ENCODE measurements at places on chromosomes 13 and 19.
A peak's percentile ranks its signal among the peaks of the same experiment; 100 is the strongest.

DNA sequence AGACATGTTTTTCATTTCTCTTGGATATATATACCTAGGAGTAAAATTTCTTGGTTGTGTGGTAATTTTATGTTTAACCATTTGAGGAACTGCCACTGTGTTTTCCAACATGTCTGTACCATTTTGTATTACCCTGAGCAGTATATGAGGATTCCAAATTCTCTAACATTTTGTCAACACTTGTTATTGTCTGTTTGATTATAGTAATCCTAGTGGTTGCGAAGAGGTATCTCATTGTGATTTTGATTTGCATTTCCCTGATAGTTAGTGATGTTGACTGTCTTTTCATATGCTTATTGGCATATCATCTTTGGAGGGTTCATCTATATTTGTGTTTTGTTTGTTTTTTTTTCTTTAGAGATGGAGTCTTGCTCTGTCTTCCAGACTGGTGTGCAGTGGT lies 21.4 kb downstream of the GARRE1 start:
- no peak for ATAC-seq

- no peak for ATAC-seq
Measured at GRCh38 chr19:49818649-49819370, 721 bp downstream of the MED25 start.

- ATAC-seq = no peak
Measured at GRCh38 chr19:2337329-2337707, 8.8 kb downstream of the SPPL2B start.

- ATAC-seq = peak; percentile 100
Measured at GRCh38 chr19:21396893-21397572, at the start of gene ZNF493. Gene ZNF493 (plus strand): TSS chr19:21397133. CDS start chr19:21397238, 105 bp downstream.

DNA sequence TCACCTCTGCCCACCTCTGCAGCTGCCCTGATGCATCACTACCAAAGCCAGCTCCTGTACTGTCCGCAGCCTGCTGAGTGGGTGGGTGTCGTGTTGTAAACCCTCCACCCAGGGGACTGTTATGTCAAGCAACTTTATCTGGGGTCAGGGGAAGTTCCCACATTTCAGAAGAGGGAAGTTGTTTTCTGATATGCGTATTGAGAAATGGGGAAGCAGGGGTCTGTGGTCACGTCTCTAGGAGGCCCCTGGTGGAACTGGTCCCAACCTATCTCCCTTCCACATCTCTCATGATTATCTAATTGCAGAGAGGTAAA lies 31.2 kb downstream of the CLEC17A start:
- peak; percentile 33 for ATAC-seq

- no peak for ATAC-seq
Measured at GRCh38 chr13:106349080-106349931, 186.2 kb downstream of the EFNB2 start.

GRCh38 chr19:18671303-18672043 lies 12.0 kb upstream of the CRTC1 start:
- no peak for ATAC-seq

DNA sequence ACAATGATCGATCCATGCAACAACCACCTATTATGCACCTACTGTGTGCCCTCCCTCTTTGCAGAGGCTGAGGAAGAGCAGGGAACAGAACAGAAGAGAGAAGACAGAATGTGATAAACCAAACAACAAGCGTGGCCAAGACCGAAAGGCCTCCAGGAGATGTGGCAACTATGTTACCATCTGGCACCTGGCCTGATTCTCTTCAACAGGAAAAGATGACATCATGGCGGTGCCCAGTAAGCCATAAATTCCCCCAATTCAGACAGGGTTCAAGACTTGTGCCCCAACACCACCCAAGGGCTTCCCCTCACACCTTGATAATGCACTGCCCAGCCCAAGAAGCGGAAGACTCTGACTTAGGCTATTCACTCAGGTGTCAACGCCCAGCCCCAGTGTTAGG lies 44.3 kb downstream of the SLC7A1 start:
- no peak for ATAC-seq

DNA sequence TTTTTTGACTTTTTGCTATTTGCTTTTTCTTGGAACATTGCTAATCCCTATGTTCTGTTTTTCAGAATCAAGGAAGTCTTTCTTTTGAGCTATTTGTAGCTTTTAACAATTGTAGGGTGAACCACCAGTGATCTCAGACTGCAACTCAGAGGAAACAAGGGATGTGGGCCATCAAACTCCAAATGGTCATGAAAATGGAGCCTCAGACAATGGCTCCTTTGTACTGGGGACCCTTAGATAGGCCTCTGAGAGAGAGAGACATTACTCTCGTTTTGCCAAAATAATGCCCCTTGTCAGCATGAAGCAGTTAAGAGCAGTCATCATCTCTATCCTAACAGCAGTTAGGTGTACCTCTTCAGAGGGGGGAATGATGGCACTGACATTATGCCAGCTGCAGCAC lies 56.4 kb upstream of the GJB6 start:
- no peak for ATAC-seq

DNA sequence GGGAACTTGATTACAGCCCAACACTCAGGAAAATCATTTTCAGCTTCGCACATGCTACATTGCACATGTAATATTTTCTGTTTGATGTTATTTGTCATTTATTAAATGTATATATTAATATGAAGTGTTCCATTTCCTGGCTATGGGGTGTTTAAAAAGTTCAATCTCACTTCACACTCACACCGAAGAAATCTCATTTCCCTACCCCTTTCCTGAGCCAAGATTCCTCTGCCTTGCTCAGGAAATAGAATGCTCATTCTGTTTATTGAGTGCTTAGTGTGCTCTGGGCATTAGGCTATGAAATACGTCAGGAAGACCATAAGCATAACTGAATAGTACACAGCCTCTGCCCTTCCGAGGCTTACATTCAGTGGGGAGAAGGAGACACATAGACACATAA lies 331.9 kb upstream of the TSHZ3 start:
- ATAC-seq = no peak

DNA sequence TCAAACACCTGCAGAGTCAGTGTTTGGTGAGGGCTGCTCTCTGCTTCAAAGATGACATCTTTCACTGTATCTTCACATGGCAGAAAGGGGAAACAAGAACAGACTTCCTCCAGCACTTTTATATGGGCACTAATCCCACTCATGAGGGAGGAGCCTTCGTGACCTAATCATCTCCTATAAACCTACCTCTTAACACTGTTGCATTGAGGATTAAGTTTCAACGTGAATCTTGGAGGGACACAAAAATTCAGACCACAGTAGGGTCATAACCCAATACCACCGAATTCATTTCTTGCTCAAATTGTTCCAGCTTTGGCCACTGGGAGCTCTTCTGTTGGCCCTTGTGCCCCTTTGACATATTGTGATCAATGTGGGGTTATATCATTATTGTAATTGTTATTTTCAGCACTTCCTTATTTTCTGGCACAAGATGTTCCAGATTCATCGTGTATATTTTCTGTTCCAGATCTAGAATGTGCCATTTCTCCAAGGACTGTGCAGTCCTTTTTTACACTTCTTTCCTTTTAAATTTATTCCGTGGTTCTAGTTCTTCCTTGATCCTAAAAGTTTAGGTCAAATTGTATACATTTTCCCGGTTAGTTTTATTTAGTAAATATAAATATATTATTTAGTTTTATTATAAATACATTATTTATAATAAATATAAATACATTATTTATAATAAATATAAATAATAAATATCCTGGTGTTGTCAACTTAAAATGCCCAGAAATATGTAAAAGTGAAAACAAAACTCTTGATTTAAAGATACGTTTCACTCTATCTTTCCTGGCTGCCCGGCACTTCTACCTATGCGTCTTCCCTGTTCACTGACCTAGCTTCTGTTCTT lies 35.5 kb upstream of the IGFL4 start:
- ATAC-seq = no peak

- no peak for ATAC-seq
Measured at GRCh38 chr13:114235697-114236096, 1.0 kb downstream of the CDC16 start.

GRCh38 chr19:18817574-18817973 lies 14.2 kb upstream of the UPF1 start:
- no peak for ATAC-seq

GRCh38 chr19:4019578-4019977 lies 12.0 kb downstream of the PIAS4 start:
- no peak for ATAC-seq

- peak; percentile 73 for ATAC-seq
Measured at GRCh38 chr19:12331211-12331941, 2.1 kb downstream of the ZNF563 start.

DNA sequence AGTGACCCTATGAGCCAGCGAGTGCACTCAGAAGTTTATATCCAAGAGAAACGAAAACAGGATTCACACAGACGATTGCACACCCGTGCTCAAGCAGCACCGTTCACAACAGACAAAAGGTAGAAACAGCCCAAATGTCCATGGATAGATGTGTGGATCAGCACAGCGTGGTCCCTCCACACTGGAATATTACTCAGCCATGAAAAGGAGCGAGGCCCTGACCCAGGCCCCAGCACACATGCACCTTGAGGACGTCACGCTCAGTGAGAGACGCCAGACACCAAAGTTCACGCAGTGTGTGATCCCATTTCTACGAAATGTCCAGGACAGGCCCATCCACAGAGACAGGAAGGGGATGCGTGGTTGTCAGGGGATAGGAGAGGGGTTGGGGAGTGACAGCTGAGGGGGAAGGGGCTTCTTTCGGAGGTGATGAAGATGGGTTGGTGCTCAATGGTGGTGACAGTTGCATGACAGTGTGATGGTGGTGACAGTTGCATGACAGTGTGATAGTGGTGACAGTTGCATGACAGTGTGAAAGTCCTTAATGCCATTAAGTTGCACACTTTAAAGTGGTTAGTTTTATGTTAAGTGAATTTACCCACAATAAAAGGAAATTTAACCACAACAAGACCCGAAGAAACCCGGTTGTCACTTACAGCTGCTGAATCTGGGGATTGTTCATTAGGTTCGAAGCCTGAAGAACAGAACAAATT lies 18.9 kb upstream of the SLC39A3 start:
- ATAC-seq = peak; percentile 76

GRCh38 chr19:3975144-3975543 lies 4.2 kb upstream of the DAPK3 start:
- ATAC-seq = no peak

GRCh38 chr19:964761-965694 lies 19.1 kb upstream of the WDR18 start:
- no peak for ATAC-seq

DNA sequence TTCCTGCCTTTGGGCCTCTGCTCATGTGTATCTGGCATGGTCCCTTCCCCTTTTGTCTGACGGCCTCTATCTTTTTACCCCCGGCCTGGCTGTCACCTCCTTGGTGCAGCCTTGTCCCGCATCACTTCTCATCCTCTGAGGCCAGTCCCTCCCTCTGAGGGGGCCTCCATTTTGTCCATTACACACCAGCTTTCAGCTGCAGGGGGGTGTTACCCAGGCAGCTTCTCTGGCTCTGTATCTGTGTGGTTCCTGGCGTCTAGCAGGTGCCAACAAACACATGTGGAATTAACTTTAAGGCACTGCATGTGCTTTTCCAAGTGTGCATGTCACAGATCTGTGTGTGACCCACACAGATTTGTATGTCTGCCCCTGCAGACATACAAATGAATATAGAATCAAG lies 52.4 kb downstream of the LYL1 start:
- no peak for ATAC-seq

DNA sequence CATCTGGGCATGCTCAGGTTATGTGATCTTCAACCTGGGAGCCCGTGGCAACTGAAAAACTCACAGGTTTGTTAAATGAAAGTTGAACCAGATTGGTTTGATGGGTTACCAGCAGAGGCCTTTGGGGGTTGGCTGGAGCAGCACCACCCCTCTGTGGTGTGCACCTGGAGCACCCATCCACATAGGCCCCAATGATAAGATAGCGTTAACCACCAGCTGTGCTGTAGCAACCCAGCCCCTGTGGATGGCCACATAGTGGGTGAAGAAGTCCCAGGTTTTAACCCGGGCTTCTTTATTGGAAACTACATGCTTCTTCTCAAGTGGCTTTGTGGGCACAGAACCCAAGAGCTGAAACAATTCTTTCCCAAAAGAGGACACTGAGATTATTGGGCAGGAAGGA lies 22.6 kb upstream of the MTIF3 start:
- no peak for ATAC-seq

DNA sequence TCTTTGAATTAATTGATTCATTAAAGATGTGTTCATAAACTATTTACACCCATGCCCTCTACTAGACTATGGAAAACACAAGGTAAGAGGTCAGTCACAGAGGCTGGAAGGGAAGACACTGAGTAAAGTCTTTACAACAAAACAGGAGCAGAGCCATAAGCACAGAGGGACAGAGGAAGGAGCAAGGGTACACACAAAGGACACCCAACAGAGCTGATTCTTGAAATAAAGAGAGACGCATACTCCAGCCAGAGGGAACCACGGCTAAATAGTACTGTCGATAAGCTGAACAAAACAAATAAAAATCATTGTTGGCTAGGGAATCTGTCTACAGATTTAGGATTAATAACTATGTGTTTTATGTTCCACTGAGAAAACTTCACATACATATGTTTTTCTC lies 289.2 kb downstream of the EFNB2 start:
- ATAC-seq = no peak

DNA sequence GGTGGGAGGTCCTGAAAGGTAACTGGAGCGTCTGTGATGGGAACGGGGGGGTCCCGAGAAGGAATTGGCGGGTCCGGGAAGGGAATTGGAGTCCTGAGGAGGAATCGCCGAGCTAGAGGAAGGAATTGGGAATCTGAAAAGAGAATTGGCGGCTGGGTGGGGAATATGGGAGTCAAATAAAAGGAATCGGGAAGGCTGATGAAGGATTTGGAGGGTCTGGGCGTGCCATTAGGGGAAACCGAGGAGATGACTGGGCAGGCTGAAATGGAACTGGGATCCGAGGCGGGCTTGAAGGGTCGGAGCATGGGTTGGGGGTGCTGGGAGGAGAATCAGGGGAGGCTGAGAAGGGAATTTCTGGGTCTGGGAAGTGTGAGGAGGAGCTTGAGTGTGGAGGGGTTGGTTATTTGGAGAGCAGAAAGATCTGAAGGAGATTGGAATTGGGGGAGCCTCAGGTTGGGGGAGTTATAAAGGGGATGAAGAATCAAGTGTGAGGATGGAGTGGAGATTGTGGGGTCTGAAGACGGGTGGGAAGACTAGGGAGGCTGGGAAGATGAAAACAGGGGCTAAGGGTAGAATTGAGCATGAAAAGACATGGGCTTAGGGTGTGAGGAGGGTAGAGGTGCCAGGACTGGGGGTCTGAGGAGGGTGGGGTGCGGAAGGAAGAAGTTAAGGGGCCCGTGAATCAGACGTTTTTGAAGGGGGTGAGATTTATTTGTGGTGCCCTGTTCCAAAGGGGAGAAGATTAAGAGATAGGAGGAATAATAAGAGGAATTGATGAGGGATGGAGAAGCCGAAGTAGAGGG lies 718 bp downstream of the ACTN4 start:
- ATAC-seq = no peak

GRCh38 chr13:50355797-50356196 lies 340.6 kb downstream of the KCNRG start:
- peak; percentile 57 for ATAC-seq

- no peak for ATAC-seq
Measured at GRCh38 chr13:19927117-19927748, 31.3 kb upstream of the ZMYM2 start.

GRCh38 chr13:105410602-105411001 lies 1124.9 kb downstream of the EFNB2 start:
- no peak for ATAC-seq

Measured in activated CD4-positive, CD25-positive, alpha-beta regulatory T cell treated with anti-CD3 and anti-CD28 coated beads, Interleukin-2, amount 50 U/mL, for 24 hours (primary cell).